ENCODE measurements at places on chromosomes 5 and 9.

DNA sequence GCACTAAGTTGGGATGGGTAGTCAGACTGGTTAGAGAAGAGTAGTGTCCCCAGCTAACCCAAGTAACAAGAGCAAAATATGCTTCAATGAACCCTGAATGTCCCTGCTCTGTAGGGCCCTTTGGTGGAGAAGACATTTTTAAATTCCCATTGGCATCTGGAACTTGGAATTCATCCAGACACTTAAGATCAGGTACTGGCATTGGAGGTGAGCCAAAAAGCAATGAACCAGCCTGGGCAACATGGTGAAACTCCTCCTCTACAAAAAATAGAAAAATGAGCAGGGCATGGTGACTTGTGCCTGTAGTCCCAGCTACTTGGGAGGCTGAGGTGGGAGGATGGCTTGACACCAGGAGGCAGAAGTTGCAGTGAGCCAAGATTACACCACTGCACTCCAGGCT, 58.9 kb upstream of the ZNF618 start:
- ATAC-seq = no peak

DNA sequence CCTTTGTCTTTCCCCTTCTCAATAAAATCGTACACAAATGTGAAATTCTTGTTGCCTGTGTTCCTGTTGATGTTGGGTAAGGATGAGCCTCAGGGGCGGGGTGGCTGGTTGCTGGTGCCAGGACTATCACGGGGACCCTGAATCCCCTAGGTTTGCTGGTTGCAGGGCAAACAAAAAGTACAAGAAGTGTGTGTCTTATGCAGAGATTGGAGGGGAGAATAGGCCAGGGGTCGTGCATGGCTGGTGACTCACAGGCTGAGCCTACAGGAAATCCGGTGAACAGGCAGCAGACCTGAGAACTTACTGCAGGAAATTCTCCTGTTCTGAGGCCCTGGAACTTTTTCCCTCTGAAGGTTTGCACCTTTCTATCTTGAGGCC, 5.5 kb downstream of the ANXA2R start:
- ATAC-seq = no peak

GRCh38 chr9:14530841-14531240, 162.4 kb downstream of the ZDHHC21 start:
- ATAC-seq = no peak

DNA sequence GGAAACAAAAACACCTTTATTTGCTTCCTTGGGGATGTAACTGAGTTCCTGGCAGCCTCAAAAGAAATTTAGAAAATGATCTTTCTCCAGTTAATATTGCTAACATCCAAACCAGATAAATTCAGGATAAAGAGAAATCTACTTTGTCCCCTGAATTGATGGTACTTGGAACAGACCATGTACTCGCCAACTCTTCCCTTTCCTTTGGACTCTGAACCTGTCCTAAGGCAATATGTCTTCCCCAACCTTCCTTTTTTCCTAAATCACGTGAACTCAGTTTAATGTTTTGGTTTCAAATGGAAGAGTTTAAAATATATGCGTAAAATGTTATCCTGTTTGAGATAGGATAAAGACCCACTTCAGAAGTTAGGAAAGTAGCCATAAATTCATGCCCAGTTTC, 28.0 kb downstream of the ACO1 start:
- no peak for ATAC-seq

DNA sequence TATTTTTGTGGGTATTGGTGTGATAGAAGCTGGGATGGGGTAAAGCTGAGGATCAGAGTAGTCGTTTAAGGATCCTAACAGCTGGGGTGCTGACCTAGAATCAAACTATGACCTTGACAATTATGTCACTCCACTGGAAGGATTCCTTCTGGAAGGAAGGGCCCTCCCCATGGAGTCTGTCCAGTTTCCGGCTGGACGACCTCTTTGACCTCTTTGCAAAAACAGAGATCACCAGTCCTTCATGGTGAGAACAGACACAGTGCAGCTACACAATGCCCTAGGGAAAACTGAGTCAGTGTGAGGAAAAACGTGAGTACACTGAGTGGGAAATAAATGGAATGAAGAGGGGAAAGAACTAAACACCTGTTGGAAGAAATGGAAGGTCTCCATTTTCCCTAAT, 445.6 kb downstream of the MAT2B start:
- ATAC-seq = no peak

All from activated CD4-positive, CD25-positive, alpha-beta regulatory T cell treated with anti-CD3 and anti-CD28 coated beads, Interleukin-2, amount 50 U/mL, for 24 hours (primary cell).